NCI-H1694 treated with DMSO at 0.1 percent for 48 hours (cell line): ENCODE measurements at places on chromosomes 3 and 15.

GRCh38 chr3:178712247-178712646 is 176.0 kb downstream of the KCNMB2 start:
- no peak for DNase-seq

DNA sequence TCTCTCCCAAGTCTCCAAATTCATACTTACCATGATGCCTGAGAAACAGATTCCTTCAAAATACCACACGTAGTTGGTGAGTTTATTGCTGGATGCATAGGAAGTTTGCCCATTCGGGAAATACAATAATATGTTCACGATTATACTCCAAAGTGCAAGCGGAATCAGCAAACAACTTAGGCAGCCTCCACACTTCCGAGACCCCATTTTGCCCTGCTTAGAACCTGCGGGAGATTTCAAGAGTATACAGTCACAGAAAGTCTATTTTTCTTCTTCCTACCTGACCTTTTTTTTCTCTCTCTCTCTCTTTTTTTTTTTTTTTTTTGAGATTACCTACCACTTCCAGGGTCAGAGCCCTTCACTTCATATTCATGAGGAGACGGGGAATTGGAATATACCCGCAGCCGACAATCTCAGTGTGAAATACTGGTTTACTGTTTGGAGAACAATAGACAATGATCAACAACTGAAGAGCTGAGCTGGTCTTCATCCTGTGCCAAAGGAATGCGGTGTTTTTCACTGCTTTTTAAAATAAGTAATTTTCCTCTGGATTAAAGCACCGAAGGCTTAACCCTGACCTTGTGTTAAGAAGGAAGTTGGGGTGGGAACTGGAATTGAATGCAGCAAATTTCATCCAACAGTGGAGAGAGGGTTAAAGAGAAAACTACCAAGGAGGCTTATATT is at the start of gene TM4SF18:
Gene TM4SF18, minus strand, starts transcription at position 461 of the 684 bp plus-strand sequence. Its CDS starts 254 bp downstream, at position 207.
- DNase-seq, result no peak

DNA sequence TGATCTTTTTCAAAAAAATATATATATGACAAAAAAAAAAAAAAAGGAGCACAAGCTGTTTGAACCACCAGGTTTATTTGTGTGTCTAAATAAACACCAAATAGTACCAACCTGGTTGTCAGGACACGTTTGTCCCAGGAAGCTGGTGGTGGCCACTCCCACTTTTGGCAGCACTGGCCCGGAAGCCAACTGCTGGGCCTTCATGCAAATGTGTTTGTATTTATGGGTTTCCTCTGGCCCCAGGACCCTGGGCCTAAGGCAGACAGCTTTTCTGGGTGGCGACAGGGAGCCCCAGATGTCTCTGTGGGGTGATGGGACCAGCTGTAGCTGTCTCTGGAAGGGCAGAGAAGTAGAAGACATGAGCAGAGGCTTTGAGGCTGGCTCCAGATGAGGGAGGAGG is 31.6 kb downstream of the PRKCD start:
- no peak for DNase-seq

DNA sequence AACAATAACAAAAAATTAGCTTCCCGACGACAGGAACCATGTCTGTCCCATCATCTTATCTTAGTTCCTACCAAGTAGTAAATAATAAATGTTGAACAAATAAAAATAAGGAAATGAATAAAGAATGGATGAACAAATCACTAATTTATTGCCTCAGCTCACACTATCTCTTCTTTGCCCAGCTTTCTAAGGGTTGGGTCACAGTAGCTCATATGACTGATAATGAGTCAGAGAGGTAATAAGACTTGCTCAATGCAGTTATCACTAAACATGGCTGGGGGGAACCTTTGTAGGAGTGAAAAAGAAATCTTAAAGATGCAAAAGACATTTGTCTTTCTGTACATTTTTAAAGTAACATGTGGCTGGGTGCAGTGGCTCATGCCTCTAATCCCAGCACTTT is 182.2 kb downstream of the WDR76 start:
- DNase-seq, result no peak

- no peak for DNase-seq
These were observed 227.3 kb downstream of the ITPR1 start for GRCh38 chr3:4720316-4721075.

GRCh38 chr15:65085990-65086679 is 9.6 kb downstream of the KBTBD13 start:
- no peak for DNase-seq

DNA sequence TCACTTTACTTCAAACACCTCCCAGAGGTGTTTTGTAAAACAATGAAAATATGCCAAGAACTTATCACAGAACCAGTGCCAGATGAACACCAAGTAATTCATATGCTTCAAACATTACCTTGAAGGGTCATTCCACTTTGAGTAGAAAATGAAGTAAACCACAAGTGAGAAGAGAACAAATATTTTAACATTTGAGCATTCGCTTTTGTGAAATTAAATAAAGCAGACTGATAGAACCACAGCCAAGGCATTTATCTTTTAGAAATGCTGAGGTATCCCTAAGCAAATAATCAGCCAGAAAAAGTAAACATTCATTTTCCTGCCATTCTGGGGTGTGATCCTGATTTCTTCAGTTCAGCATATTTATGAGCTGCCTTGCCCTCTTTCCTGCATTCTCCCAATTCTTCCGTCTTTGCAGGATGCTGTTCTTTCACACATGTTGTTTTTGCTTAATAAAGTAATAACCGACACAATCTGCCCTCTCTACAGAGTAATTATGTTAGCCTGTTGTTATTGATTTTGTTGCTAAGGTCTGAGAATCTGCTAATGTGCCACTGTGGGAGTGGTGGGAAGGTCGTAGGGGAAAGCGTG is 235.6 kb upstream of the TGFBR2 start:
- DNase-seq, result no peak

- no peak for DNase-seq
These were observed 1.4 kb downstream of the CD200R1 start for GRCh38 chr3:112973325-112974177.

DNA sequence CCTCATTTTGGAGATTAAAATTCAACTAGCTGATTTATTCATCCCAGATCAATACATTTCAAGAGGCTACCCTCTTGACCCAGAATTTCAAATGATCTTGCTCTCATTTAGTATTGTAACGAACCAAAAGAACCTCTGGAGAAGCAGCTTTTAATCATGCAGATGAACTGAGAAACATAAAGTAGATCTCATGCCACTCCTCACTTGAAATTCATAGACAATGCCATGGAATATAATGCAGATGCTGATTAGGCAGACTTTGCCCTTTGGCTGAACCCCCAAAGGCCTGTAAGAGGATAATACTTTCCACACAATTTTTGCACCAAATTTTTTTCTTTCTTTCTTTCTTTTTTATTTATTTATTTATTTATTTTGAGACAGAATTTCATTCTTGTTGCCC is 358.3 kb downstream of the NEK10 start:
- DNase-seq, result no peak

GRCh38 chr15:90362936-90363212 is 10.8 kb downstream of the ZNF774 start:
- DNase-seq, result no peak

DNA sequence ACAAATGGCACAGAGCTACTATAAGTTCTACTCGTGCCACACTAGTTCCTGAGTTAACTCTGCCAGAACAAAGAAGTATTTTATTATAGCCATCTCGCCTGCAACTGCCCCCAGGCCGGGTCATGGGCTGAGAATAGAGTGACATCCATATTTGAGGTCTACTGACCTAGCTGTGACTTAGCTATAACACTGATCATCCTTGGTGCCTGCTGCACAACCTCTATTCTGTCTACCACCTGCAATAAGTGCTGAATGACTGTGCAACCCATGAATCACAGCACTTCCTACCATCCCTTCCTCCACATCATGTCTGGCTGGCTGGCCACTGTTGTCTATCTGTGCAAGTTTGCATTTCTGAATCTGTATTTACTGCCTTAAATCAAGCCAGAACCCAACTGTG is 506.5 kb upstream of the TBL1XR1 start:
- DNase-seq, result no peak

GRCh38 chr3:23761440-23761896 is 44.3 kb upstream of the UBE2E1 start:
- DNase-seq, result no peak

GRCh38 chr15:70083418-70083817 is 14.3 kb downstream of the TLE3 start:
- no peak for DNase-seq

DNA sequence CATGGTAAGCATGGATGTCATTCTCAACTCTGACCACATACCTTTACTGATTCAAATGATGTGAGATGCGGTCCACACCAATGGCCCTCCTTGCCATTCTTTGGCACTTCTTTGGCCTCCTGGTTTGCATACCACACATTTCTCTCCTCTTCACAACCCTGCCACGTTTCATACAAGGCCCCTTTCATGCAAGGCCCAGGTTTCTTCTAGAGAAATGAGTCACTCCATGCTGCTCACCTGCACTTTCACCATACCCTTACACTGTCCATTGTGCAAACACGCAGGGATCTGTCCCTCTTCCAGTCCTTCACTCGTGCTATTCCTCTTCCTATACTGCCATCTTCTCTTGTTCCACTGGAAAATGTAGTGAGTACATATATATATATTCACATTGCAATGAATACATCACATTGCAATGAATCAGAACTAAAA is 24.4 kb upstream of the SLC24A5 start:
- DNase-seq, result no peak

- no peak for DNase-seq
These were observed 47.8 kb upstream of the SLC24A5 start for GRCh38 chr15:48072941-48073340.

GRCh38 chr15:69865369-69865768 is 232.3 kb downstream of the TLE3 start:
- DNase-seq, result no peak

- DNase-seq, result no peak
These were observed 148.4 kb downstream of the CNTN4 start for GRCh38 chr3:2246873-2247648.

DNA sequence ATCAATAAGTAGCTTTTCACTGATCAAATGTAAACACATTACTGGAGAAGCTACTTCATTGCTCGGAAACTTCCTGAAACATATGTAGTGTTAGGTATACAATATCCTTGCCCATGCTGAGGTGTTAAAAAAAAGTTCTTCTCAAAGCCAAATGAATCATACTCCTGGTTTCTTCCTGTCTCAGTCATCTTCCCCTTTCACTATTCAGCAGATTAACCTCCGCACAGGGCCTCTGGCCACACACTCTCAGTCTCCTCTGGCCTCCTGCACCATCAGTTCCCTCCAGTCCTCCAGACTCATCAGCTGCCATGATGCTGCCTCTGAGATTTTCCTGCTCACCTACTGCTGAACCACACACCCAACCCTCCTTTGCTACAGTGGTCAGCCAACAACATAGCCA is 70.5 kb upstream of the BOC start:
- DNase-seq, result no peak

GRCh38 chr15:83378921-83379578 is 68.1 kb upstream of the SH3GL3 start:
- DNase-seq, result no peak

- no peak for DNase-seq
These were observed 19.2 kb downstream of the SUCLG2 start for GRCh38 chr3:67635257-67635656.

DNA sequence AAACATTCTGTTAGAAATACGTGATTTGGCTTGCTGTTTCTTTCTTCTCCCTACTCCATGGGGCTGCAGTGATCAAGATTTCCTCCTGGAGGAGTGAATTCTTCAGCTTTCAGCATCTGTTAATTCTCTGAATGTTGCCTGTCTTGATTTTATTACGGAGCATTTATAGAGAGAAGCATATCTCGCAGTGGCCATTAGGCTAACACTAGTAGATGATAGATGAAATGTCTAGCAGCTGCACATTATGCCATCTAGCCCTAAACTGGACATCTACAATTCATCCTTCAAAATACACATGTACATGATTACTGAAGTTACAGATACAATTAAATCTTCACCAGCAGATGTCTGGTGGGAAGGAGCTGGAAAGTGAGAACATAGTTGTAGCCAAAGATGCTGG is 769.8 kb upstream of the NECTIN3 start:
- DNase-seq, result no peak

- no peak for DNase-seq
These were observed 65.2 kb upstream of the UBE2E1 start for GRCh38 chr3:23740517-23740965.
